ENCODE measurements at places on chromosomes 16 and 17.

GRCh38 chr16:79798416-79799053 is 198.0 kb upstream of the MAF start:
- no peak for DNase-seq

- no peak for DNase-seq
Measured at GRCh38 chr17:1743088-1743439, 393 bp downstream of the SERPINF2 start.

DNA sequence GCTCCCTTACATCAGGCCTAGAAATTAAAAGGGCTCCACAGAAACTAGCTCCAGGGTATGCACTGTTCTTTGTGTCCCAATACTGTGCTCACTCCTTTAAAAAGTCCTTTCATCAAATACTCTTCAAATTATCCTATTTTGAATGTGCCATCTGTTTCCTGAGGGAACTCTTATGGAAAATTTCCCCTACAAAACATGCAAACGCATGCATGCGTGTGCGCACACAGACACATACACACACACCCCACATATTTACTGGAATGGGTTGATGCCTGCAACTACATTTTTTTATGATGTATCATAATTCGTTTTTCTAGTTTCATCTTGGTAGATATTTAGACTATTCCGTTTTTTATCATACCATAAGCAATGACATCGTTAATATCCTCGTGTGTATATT is 351.2 kb upstream of the KIF2B start:
- no peak for DNase-seq

DNA sequence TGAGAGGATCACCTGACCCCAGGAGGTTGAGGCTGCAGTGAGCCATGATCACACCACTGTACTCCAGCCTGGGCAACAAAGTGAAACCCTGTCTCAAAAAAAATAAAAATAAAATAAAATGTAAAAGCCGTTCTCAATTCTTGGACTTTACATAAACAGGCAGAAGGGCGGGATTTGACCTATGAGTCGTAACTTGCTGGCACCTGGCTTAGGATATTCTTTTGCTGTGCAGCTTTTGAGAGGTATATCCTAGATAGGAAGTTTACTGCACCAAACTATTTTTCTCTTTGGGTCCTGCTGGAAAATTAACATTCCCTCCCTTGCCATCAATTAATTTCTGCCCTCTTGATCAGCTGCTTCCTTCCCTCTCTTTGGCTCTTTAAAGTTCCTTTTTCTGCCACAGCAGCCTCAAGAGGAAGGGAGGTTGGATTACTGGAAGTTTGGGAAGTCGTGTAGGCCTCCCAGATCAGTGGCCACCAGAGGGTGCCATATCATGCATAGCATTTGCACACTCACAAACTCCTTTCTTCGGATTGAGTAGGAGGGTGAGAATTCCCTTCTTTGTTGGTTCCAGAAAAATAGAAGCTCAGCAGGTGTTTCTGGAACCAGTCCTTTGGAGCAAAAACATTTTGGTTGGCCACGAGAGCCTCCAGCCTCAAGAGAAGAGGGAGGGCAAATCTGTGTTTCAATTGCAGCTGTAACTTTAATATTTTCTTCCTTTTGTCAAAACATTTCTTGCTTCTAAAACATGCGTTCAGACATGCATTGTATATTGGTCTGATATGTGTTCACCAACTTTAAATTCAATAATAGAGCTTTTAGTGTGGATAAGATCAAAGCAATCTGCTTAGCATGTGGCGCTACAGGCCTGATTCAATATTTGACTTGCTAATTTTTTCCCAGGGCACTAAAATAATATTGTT is 147.3 kb downstream of the CCDC182 start:
- DNase-seq, result peak; percentile 59

- DNase-seq, result no peak
Measured at GRCh38 chr16:70341600-70341999, 5.1 kb upstream of the DDX19A start.

DNA sequence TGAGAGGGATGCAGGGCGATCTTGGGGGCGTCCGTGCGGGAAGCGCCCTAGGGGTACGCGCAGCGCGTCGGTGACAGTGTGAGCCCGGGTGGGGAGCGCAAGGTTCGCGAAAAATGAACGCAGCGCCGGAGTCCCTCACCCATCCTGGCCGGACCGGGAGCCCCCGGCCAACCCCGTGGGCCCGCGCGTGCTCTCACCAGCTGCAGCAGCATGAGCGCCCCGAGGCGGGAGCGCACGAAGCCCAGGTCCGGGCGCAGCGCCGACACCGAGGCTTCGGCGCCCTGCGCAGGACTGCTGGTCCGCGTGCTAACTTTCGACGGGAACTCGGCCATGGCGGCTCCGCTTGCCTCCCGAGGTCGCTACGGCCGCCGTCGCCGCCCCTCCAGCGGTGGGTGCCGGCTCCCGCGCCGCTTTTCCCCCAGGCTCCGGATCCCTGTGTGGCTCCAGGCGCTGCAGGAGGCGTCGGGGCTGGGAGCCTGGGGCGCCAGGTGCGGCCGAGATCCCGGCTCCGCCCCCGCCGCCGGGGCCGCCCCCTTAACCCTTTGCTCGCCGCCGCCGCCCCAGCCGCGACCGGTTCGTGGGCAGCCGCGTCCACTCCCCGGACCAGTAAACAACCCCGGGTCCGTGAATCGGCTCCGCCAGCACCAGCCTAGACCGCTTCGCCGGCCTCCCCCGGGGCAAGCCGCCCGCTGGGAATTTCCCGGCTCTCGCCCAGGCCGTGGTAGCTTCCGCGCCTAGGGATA is at the start of gene PLLP:
PLLP (minus strand) TSS at position 464 of the 743 bp plus-strand sequence; CDS start at position 332, 132 bp downstream.
- DNase-seq, result peak; percentile 69

DNA sequence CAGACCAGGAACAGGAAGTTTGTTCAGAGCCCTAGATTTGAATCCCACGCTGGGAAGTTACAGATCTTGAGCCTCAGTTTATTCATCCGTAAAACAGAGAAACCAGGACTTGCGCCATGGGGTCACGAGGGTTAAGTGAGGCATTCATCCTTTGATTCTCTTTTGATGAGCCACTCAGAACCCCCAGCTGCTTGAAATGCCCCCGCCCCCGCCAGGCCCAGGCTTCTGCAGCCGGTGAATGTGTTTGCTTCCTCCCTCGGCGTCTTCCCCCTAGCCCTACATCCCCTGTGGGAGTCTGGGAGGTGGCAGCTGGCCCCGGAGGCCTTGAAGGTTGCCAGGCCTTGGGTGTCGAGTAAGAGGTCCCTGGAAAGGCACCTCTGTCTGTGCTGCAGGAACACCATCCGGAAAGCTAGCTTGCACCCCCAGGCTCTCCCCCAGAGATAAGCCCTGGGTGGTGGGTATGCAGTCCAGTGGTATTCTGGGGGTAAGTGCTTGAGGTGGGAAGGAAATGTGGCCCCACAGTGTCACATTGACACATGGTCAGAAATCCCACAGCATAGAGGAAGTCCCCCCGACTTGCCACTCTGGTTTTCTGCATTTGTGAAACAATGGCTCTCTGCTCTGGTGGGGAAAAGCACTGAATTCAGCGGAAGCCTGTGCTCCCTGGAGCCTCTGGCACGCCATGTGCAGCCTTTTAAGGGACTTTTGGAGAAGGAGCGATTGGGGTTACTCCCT is 14.9 kb downstream of the IRF8 start:
- peak; percentile 74 for DNase-seq

DNA sequence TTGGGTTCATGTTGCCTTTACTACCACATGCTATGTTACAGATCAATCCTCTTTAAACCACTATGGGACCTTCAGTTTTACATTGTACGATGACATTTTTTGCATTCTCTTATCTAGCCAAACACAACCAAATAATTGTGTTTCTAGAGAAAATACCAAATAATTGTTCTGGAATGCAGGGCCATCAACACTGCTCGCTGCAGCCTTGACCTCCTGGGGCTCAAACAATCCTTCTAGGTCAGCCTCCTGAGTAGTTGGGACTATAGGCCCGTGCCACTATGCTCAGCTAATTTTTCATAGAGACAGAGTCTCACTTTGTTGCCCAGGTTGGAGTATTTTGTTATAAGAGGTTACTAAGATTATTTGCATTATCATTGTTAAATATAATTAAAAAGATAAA is 237.5 kb upstream of the PMFBP1 start:
- no peak for DNase-seq

DNA sequence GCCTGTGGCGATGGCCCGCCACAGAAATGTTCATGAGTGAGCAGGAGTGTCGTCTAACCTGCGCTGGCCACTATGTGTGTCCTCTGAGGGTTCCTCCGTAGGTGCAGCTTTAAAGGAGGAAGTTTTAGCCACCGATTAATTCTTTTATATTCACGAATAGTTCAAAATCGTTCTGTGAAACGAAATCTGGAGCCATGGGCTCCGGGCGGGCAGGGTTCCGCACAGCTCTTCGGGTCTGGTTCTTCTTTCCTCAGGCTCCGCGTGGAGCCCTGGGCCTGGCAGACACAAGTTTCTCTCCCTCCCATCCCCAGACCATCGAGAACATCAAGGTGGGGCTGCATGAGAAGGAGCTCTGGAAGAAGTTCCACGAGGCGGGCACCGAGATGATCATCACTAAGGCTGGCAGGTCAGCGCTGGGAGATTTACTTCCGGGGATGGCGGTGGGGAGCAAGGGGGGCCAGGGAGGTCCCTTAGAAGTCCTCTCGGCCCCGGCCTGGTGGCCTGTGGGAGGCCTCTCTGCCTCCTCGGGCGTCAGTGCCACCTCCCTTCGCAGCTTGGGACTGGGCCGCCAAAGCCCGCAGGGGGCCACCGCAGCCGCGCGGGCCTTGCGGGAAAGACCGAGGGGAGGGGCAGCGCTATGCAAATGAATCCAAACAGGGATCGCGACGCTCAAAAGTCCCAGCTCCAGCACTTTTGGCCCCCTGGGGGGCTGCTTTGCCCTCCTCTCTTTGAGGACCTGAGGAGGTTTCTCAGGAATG is 5.2 kb downstream of the TBX4 start:
- DNase-seq, result no peak

- DNase-seq, result no peak
Measured at GRCh38 chr17:53012364-53012763, 810.4 kb upstream of the KIF2B start.

DNA sequence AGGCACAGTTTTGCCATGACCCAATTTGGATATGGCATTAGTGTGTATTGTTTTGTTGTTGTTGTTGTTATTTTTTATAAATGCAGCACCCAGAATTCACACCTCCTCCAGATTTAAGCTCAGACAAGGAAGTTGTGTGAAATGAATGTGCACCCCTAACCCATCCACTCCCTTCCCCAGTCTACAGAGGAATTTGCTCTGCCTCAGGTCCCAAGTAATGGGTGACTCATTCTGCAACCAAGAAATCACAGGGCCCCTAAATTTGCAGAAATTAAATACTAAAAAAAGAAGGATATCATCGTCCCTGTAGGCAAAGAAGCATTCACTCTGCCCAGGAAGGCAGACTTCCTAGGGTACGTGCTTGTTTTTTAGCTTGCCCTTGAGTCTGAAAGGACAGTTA is 62.3 kb downstream of the CLEC16A start:
- DNase-seq, result no peak

- DNase-seq, result no peak
Measured at GRCh38 chr17:61757168-61757567, 106.2 kb downstream of the BRIP1 start.

- DNase-seq, result no peak
Measured at GRCh38 chr17:1162116-1162855, 17.5 kb downstream of the ABR start.

DNA sequence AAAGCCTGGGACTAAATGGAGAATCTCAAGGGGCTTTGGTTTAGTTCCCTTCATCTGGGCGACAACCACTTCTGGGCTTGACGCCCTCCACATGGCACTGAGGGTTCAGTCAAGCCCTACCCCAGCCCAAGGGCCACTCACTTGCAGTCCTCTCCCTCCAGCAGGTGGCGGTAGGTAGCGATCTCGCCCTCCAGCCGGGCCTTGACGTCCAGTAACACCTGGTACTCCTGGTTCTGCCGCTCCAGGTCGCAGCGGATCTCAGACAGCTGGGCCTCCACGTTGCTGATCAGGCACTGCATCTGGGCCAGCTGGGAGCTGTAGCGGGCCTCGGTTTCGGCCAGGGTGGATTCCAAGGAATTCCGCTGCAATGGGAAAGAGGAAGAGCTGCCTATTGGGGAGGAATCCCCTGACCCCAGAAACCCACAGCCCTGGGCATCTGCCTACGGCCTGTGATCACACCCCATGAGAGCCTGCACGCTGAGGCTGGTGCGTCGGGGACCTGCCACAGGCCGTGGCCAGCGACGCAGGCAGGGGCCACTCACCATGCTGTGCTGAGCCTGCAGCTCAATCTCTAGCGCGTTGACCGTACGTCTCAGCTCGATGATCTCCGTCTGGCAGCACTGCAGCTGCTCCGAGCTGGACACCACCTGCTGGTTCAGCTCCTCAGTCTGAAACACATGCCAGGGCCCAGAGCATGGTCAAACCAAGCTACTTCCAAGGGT is 2.7 kb downstream of the KRT36 start:
- peak; percentile 81 for DNase-seq

- no peak for DNase-seq
Measured at GRCh38 chr16:4465977-4466779, 8.2 kb downstream of the NMRAL1 start.

GRCh38 chr16:27458258-27458657 is 56.3 kb downstream of the IL21R start:
- no peak for DNase-seq
